ENCODE measurements at places on chromosomes 12 and 14.

DNA sequence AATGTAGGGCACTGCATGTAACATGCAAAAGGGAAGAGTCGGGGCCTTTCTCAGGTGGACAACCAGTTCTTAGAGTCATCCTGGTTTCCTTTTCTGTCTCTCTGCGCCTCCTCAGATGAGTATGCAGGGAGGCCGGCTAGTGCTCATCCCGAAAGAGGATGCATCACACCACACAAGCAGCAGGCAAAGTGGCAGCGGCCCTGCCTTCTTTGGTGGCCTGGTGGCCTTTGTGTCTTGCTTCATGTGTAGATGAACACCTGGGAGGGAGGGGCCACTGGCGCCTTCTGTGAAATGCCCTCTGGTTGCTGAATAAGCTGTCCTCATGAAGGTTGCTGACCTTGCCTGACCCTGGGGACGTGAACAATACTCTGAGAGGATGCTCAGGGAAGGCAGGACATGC is 18.0 kb downstream of the SLC24A4 start:
- DNase-seq, result no peak

DNA sequence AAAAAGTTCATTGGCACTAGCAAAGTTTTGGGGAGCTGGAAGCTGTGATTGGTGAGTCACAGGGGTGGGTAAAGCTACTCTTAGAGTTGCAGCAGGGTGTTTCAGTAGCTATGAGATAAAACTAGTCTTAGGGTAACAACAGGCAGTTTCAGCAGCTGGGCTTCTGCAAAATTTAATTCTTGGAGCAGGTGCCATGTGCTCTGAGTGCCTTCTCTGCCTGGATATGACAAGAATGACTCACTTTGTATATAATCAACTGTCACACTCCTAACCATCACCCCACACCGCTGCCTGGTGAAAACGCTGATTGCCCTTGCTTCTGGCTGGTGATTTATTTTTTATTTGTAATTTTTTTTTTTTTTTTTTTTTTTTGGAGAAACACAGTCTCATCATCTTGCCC is 10.5 kb upstream of the PLBD2 start:
- DNase-seq, result no peak

- DNase-seq, result no peak
Observed at GRCh38 chr12:75917083-75917482, 114.5 kb downstream of the PHLDA1 start.

- no peak for DNase-seq
Observed at GRCh38 chr14:76376878-76377734, 1.2 kb downstream of the ESRRB start.

DNA sequence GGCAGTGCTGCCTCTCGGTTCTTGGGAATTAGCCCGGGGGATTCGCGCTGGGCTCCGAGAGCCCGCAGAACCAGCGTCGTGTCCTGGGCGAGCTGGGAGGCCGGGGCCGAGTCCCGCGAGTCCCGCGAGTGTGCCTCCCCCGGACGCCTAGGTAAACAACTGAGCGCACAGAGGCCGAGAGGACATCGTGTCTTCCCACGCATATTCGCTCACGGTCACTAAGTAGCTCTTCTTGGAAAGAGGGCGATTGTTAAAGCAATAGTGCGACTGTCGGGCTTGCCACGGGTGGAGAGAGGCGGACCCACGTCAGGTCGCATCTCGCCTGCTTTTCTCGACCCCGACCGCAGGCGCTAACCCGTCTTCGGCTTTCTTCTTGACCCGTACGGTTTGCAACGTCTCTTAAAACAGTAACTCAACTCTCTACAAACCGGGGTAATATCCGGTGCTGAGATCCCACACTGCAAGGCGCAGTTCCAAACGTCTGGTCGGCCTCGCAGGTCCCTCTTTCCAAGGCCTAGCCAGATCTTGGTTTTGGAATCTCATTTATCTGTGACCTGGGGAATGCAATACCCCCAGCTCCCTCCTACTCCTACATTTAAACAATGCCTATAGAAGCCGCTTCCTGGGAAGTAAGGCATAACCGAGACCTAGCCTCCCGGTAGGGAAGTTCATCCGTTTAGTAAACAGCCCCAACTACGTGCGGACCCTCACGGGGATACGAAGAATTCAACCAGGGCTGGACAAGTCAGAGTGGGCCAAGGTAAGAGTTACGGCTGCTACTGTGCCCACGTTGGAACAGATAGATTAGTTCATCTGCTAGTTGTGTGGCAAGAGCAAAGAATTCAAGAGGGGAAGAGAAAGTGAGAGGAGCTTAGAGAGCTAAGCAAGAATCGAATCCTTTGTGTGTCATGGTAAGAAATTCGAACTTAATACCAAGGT is 736 bp upstream of the PHLDA1 start:
- no peak for DNase-seq
